ENCODE measurements at places on chromosomes 1 and 21.

DNA sequence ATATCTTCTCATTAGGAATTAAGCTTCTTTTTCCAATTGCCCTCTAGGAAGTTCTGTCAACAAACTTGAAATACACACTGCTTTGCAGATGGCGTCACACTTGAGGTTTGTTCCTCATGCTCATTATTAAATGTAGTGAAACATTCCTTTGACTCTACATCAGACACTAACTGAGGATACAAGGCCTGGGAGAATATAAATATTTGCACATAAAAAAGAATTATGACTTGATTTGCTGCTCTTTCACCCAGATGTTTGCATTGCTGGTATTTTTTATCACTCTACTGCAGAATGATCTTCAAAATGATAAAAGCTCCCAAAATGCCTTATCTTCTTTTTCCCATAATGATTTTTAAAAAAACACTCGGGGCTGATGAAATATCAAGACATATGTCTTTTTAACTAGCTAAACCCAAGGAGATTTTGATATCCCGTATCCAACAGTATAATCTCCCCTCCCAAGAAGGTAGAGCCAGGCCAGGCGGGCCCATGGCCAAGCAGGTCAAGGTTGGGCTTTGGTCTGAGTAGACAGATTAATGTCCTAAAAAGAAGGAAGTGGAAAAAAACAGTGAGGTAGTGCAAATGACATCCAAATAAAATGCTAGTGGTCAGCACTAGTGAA, 264.6 kb downstream of the HHIPL2 start:
- no peak for DNase-seq

- DNase-seq = no peak
Observed at GRCh38 chr1:100757946-100758345, 38.4 kb downstream of the VCAM1 start.

DNA sequence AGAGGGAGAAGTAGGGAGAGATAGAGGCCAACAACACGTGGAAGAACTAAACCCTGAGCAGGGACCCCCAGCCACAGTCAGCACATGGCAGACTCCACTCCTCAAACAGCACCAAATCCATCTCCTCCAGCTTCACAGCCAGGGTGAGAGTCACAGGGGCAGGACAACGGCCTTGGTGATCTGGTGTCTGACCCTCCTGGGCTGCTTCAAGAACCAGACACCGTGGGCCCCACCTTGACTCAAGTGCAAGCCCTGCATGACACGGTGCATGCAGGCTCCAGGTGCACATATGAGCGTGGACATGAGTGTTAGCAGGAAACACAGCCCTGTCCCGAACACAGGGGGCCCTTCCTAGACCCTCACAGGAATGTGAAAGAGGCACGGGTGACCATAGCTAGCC, 21.9 kb downstream of the S100A7 start:
- DNase-seq = no peak

- no peak for DNase-seq
Observed at GRCh38 chr1:160416369-160416768, 16.0 kb downstream of the VANGL2 start.

- no peak for DNase-seq
Observed at GRCh38 chr1:211229365-211229759, 29.8 kb upstream of the RCOR3 start.

GRCh38 chr1:179575497-179576314, at the start of gene NPHS2:
TSS of gene NPHS2 (minus strand) at chr1:179575948. CDS start at chr1:179575864, 84 bp downstream.
- no peak for DNase-seq

DNA sequence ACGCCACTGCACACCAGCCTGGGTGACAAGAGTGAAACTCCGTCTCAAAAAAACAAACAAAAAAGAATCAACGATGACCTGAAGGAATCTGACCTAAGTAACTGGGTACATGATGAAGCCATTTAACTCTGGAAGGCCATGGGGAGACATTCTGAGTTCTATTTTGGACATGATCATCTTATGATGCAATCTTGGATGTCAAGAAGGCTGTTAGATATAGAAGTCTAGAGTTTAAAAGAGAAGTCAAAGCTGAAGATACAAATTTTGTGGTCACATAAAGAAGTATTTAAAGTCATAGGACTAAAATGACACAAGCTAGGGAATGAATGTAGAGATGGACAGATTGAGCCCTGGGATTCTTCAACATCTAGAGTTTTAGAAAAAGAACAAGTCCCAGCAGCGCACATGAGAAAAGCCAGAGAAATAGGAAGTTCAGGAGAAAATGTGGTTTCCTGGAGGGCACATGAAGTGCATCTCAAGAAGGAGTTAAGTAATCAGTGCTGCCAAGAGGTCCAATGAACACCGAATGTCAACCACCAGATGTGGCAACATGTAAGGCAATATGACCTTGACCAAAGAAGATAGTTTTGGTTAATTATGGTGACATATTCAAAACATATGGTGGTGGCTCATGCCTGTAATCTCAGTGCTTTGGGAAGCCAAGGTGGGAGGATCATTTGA, 26.8 kb downstream of the ELK4 start:
- no peak for DNase-seq

GRCh38 chr21:42850866-42851391, 28.4 kb downstream of the WDR4 start:
- DNase-seq = peak; percentile 53

DNA sequence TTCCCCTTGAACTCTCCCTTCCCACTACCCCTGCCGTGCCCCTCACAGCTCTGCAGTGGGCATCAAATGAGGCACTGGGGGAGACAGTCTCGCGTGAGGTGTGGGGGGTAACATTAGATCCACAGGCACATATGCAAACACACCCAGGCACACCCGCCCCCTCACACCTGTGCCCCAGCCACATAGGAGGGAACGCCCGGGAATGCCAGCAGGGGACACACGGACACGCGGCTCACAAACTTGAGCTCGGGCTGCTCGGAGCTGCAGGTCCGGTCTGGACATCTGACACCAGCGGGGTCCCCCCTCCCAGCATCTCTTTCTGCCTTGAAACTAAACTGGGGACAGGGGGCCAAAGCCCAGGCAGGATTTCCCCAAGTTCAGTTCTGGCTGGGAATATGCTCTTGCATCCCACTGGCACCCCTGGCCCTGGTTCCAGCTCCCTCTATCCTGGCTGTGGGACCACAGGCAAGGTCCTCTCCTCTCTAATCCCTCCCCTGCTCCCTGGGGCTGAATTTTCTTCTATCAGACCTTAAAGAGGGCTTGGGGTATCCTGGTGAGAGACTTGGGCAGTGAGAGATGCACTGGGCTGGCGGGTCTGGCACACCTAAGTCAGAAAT, 30.6 kb downstream of the CDCP2 start:
- no peak for DNase-seq

GRCh38 chr1:234985516-234986294, 142.9 kb downstream of the TOMM20 start:
- DNase-seq = no peak

DNA sequence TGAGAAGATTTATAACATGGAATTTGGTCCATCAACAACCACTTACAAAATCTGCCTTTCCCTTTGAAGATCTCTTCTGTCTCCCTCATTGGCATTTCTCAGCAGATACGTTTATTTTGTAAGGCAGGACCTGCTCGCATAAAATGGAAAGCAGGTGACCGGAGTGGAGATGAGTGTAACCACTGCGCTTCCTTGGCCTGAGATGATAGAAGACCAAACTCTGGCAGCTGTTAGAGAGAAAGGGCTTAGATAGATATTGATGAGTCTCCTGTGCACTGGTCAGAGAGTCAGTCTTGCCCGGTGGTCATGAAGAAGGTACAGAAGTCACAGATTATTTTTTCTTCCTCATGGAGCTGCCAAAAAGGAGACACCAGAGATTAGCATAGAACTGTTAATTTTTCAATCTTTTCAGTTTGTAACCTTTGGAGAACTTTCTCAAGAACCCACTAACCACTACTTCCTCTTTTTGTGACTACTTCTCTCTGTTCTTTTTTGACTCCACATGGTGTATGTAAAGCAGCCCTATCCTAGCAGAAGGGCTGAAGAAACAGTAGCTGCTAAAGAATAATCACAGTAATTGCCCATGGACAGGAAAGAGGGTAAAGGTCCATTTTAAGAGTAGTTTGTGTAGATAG, 47.6 kb downstream of the FCRL3 start:
- no peak for DNase-seq

GRCh38 chr1:16391411-16391810, 24.4 kb downstream of the SZRD1 start:
- DNase-seq = no peak

DNA sequence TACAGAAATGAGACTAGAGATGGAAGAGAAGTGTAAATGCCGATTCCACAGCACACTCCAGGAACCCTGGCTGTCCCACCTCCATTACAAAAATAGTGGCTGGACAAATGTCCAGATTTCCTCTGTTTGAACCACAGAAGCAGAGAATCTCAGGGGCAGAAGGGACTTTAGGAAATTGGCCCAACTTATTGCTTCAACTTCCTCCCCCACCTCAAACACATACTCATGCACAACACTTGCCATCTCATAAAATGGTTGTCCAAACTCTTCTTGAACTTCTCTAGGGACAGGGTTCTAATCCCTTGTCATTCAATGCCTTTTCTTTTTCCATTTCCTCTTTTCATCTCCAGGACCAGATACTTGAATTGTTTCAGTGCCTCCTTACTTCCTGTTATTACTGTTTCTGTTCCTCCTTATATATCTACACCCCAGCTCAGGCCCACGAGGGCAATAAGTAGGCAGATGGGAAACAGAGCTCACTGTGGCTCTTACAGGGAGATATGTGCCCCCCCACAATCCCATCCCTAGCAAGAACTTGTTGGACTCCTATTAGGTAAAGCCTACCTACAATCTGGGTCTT, 8.5 kb upstream of the B4GALT3 start:
- no peak for DNase-seq

DNA sequence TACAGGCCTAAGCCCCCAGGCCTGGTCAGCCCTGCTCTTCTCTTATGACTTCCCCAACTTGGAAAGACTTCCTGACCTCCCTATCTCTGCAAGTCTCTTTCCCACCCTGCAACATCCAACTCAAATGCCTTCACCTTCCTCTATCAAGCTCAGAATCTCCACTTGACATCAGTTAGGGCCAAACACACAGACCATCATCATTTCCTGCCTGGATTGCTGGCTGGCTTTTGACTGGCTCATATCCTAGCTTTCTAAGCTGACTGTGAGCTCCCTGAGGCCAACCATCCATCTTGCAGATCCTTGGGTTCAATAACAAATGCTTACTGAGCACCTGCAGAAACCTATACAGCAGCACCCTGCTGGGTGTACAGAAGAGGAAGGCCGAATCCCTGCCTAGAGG, 137.3 kb upstream of the EDN2 start:
- no peak for DNase-seq

DNA sequence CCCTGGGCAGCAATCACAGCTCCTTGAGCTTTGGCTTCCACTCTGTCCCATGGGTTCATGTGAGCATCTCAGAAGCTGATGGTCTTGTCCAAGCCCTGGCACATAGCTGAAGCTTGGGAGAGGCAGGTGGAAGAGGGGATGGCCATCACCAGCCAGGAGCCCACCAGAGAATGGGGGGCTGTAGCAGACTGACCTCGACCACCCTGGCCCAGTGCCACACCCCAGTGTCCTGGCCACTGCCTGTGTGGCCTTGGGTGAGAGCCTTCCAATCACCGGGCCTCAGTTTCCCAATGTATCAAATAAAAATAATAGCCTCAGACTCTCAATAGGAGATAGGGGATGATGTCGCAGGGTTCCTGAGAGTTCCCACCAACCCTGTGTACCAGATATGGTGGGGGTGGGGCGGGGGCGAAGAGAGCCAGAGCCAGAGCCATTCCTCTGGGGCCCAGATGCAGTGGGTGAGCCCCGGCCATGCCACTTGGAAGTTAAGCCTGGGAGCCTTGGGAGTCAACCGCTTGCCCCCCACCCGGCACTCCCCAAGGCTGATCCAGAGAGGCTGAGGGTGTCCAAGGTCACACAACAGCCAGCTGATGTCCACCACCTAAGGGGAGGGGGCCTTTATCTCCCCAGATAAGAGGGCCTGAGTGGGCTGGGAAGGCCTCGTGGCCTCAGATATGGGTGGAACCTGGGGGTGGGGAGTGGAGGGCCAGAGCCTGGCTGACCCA, 9.3 kb upstream of the EDN2 start:
- no peak for DNase-seq

GRCh38 chr21:18267496-18267895, 22.9 kb downstream of the CHODL start:
- no peak for DNase-seq

DNA sequence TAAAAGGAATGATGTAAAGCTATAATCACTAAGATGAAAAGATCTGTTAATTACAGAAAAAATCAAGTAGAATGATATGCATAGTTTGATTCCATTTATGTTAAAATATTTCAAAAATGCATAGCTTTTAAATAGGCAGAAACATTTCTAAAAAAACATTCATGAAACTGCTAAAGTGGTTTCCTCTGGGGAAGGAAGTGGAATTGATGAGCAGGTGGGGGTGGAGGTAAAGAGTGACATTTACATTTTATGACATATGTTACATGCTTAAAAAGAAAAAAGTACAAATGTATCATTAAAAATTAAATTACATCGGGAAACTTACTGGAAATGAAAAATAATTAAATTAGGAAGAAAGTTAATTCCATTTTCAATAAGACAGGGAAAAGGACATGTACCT, 42.8 kb upstream of the JAK1 start:
- DNase-seq = no peak

DNA sequence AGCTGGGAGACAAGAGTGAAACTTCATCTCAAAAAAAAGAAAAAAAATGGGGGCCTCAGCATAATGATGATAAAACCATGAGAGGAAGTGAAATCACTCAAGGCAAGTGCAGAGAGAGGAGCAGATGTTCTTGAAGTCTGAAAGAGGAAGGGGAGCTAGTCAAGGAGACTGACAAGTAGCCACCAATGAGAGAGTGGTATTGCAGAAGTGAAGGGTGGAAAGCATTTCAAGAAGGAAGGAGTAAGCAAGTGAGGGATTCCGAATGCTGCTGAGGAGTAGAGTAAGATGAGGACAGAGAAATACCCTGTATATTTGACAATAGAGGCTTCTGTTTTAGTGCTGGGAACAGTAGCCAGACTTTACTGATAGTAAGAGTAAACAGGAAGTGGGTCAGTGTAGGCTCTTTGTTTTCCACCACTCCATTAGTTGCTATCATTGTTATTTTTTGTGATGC, 2.9 kb downstream of the TATDN3 start:
- DNase-seq = no peak

- no peak for DNase-seq
Observed at GRCh38 chr1:163128282-163128681, 59.1 kb downstream of the RGS4 start.

DNA sequence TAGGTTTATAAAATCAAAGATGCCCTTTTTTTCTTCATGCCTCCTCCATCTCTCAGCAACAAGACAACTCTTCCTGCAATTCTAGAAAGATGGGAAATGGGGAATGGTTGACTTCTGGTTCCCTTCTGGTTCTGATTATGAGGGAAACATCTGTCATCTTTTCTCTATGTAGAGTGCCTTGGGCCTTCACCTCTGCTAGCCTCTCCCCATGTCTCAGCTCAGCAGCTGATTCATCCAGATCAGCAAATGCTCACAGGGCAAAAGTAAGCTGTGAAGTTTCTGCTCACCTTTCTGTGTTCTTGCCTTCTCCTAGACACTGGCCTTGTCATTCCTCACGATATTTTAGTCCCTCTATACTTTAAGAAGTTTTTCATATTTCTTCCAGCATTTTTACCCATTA, 17.8 kb upstream of the BECN2 start:
- DNase-seq = no peak

- no peak for DNase-seq
Observed at GRCh38 chr1:7621334-7622219, 149.5 kb upstream of the VAMP3 start.

GRCh38 chr1:34619256-34619655, 135.6 kb upstream of the GJB5 start:
- DNase-seq = no peak
